ENCODE measurements at places on chromosomes 11 and 22. TPM values are rescaled to one million over a fixed set of nuclear protein-coding genes. Genes with fewer than 3 reads are reported as not detected.

RPLP2 gene
- 143 TPM for total RNA-seq

C11orf91 gene
- total RNA-seq = not detected

DYNC2H1 gene
- total RNA-seq = 91.6 TPM

OR2AT4 gene
- not detected for total RNA-seq

POU2AF3 gene
- 0.12 TPM for total RNA-seq

USP47 gene
- total RNA-seq = 95.0 TPM
